Activated naive CD8-positive, alpha-beta T cell treated with anti-CD3 and anti-CD28 coated beads, Interleukin-2, amount 10 ng/mL, durations not matched to agents 7 days and 5 days (primary cell): ENCODE measurements at places on chromosomes 12 and 14. TPM values are rescaled to one million over a fixed set of nuclear protein-coding genes. Genes with fewer than 3 reads are reported as not detected.

DNA sequence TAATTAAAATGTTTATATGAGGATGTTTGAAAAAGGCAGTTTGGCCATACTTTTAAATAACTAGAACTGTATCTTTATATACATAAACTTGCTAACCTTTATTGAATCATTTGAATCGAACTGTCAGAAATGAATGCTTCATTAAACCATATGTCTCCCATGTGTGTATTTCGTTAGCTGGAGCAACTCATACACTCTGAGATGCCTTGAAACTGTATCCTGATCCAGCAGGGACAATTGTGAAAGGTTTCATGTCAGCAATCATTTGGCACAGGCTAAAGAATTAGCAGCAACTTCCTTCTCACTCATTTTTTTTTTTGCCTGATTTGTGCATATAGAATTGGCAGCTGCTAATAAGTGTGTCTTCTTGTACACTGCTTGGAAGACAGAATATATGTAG is 109.9 kb downstream of the NAV3 start:
- no peak for DNase-seq
- no peaks in the 10 kb centered on the region for H3K36me3 ChIP-seq
- H3K4me3 ChIP-seq = no peak overlapping the region
- H3K4me1 ChIP-seq = no peaks in the 10 kb centered on the region

GRCh38 chr12:5506295-5506694 is 74.4 kb downstream of the NTF3 start:
- DNase-seq = no peak
- peaks cover 3% of the 10 kb centered on the region for H3K27me3 ChIP-seq
- H3K4me3 ChIP-seq = no peak overlapping the region
- peaks cover 2% of the 10 kb centered on the region for H3K4me1 ChIP-seq
- H3K27ac ChIP-seq = no peak overlapping the region

SMIM41 gene
- not detected for total RNA-seq

DNA sequence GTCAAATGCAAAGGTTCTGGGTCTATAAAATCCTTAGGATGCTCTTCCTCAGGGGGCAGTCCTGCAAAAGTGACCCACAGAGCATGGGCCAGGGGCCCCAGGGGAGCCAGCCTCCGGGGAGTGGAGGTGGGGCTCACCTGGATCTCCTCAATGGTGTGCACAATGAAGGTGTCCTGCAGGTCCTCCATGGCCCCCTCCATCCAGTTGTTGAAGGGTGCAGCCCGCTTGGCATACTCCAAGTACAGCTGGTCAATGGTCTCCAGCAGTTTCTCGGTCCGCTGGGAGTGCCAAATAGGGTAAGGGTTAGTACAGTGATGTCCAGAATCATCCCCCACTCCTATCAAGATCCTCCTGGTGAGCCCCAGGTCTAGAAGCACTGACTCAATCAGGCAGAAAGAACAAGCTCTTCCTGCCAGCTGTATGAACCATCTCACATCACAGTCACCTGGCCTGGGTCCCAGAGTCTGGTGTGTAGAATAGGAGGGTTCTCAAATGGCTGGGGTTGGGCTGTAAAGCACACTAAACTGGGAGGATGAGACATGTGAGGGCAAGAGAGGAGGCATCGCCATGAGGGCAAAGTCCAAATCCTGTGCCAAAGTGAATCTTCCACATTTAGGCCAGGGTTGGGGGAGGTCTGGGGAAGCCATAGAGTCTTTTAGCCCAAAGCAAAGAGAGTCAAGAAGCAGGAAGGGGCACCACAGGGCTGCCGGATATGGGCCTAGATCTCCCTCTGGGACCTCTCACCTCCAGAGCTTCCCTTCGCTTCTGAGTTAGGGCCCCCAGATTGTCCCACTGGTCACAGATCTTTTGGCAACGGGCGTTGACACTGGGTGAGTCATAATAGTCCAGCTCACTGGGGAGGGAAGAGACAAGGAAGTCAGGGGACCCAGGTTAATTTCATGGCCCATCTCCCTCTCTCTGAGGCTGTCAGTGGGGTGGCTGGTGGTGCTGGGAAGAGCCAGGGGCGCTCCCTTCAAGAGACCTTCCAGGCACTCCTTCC is 91.5 kb upstream of the ZFP36L1 start:
- no peaks in the 10 kb centered on the region for H3K4me1 ChIP-seq
- peaks cover 9% of the 10 kb centered on the region for H3K36me3 ChIP-seq
- H3K4me3 ChIP-seq = no peak overlapping the region
- H3K27ac ChIP-seq = no peak overlapping the region

GRCh38 chr12:20778969-20779368 is 31.5 kb upstream of the SLCO1B3 start:
- no peak for DNase-seq
- H3K4me1 ChIP-seq = no peaks in the 10 kb centered on the region
- H3K27ac ChIP-seq = no peak overlapping the region

- DNase-seq = no peak
- H3K4me3 ChIP-seq = no peak overlapping the region
- peaks cover 10% of the 10 kb centered on the region for H3K36me3 ChIP-seq
- H3K27me3 ChIP-seq = no peaks in the 10 kb centered on the region
Measured at GRCh38 chr12:132121283-132121682, 22.8 kb downstream of the DDX51 start.

DNA sequence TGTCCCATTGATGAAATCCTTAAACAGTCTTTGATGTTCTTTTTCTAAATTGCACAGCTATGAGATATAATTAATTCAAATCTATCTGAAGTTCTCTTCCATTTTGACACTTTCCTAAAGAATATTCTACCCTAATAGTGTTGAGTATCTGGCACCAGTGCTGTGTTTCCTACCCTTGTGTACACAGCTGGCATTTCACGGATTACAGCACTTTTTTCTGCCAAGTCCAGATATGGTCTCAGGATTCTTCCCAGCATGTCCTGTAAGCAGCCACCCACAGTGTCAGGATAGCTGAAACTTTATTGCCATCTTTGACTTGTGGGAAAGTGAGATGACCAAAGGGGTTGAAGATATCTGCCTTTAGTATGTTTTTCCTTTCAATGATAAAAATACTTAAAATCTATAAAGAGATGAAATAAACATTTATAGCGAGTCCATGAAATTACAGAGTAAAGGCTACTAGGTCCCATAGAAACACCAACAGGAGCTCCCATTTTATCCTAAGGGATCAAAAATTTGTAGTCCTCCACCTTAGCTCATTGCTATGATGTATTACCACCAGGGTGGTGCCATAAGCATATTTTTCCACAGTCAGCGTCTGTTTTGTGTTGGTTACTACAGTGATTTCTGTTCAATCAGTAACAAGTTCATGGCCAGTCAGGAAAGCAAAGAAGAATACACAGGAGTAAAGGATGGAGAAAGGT is 96.7 kb downstream of the TRHDE start:
- no peak overlapping the region for H3K4me3 ChIP-seq
- no peaks in the 10 kb centered on the region for H3K36me3 ChIP-seq
- no peaks in the 10 kb centered on the region for H3K4me1 ChIP-seq
- no peak for DNase-seq
- no peaks in the 10 kb centered on the region for H3K27me3 ChIP-seq

GRCh38 chr14:50812856-50813543 is 18.0 kb downstream of the NIN start:
- H3K4me3 ChIP-seq = peak overlapping the region; percentile 81
- H3K27ac ChIP-seq = peak overlapping the region; percentile 90

GRCh38 chr12:53328043-53328435 is 6.6 kb upstream of the AAAS start:
- H3K27me3 ChIP-seq = peaks cover 32% of the 10 kb centered on the region
- DNase-seq = no peak
- peaks cover 10% of the 10 kb centered on the region for H3K4me1 ChIP-seq
- no peak overlapping the region for H3K27ac ChIP-seq
- no peak overlapping the region for H3K4me3 ChIP-seq

RPS6KA5 gene
- 45.3 TPM for total RNA-seq

KLRG1 gene
- total RNA-seq = 16.1 TPM

- H3K36me3 ChIP-seq = no peaks in the 10 kb centered on the region
- DNase-seq = no peak
- no peaks in the 10 kb centered on the region for H3K27me3 ChIP-seq
- no peak overlapping the region for H3K27ac ChIP-seq
- peaks cover 16% of the 10 kb centered on the region for H3K4me1 ChIP-seq
- no peak overlapping the region for H3K4me3 ChIP-seq
Measured at GRCh38 chr12:124499190-124499753, 68.1 kb downstream of the NCOR2 start.

DNA sequence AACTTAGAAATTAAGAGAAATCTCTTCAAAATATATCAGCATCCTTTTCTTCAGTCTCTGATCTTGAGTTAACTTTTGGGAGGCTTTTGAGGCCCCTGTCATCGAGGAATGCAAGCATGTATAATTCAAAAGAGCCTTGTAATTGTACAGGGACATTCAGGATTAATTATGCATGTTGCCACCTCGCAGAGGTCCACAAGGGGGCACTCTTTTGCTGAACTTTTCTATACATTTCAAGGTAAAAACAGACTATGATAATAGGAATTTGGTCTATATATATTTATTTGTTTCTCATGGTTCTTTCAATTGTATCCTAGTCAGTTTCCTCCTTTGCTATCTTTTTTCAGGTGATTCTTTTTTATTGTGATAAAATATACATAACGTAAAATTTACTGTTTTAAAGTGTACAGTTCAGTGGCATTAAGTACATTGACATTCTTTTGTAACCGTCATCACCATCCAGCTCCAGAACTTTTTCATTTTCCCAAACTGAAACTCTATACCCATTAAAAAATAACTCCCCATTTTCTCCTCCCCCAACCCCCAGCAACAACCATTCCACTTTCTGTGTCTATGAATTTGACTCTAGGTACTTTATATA is 47.0 kb upstream of the SLC2A13 start:
- no peak overlapping the region for H3K27ac ChIP-seq
- H3K4me1 ChIP-seq = no peaks in the 10 kb centered on the region
- H3K36me3 ChIP-seq = no peaks in the 10 kb centered on the region
- no peak overlapping the region for H3K4me3 ChIP-seq

- H3K4me3 ChIP-seq = no peak overlapping the region
- no peak overlapping the region for H3K27ac ChIP-seq
- H3K36me3 ChIP-seq = peaks cover 11% of the 10 kb centered on the region
Measured at GRCh38 chr12:106317406-106318082, 15.0 kb downstream of the TCP11L2 start.

TMPRSS12 gene
- not detected for total RNA-seq

- no peaks in the 10 kb centered on the region for H3K36me3 ChIP-seq
- H3K27ac ChIP-seq = no peak overlapping the region
- no peak for DNase-seq
- H3K27me3 ChIP-seq = peaks cover 12% of the 10 kb centered on the region
- no peaks in the 10 kb centered on the region for H3K4me1 ChIP-seq
- H3K4me3 ChIP-seq = no peak overlapping the region
Measured at GRCh38 chr12:48631071-48631470, 51.0 kb downstream of the KANSL2 start.

KLRC1 gene
- 7.8 TPM for total RNA-seq

- peaks cover 9% of the 10 kb centered on the region for H3K4me1 ChIP-seq
- peaks cover 11% of the 10 kb centered on the region for H3K27me3 ChIP-seq
- DNase-seq = no peak
- no peak overlapping the region for H3K27ac ChIP-seq
Measured at GRCh38 chr14:23153851-23154796, 29.3 kb downstream of the SLC7A8 start.

DNA sequence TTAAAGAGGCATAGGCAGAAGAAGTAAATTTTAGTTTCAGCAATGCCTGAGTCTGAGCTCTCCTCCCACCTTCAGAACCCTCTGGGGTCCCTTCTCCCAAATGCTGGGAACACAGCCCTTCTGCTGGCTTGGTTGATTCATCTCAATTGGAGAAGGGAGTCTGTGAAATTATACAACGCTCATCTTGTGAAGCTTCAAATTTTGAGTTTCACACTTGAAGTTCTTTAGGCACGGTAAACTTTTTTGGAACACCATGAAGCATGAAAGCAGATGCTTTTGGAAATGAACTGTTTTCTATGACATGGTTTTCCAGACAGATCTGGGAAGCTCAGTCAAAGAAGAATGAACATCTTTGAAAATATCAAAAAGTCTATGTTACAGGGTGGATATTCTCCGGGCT is 69.9 kb downstream of the TBK1 start:
- peaks cover 2% of the 10 kb centered on the region for H3K4me1 ChIP-seq
- DNase-seq = no peak

SERPINA6 gene
- not detected for total RNA-seq

PMCH gene
- not detected for total RNA-seq

NUBPL gene
- total RNA-seq = 5.8 TPM

NANOG gene
- total RNA-seq = not detected

DNA sequence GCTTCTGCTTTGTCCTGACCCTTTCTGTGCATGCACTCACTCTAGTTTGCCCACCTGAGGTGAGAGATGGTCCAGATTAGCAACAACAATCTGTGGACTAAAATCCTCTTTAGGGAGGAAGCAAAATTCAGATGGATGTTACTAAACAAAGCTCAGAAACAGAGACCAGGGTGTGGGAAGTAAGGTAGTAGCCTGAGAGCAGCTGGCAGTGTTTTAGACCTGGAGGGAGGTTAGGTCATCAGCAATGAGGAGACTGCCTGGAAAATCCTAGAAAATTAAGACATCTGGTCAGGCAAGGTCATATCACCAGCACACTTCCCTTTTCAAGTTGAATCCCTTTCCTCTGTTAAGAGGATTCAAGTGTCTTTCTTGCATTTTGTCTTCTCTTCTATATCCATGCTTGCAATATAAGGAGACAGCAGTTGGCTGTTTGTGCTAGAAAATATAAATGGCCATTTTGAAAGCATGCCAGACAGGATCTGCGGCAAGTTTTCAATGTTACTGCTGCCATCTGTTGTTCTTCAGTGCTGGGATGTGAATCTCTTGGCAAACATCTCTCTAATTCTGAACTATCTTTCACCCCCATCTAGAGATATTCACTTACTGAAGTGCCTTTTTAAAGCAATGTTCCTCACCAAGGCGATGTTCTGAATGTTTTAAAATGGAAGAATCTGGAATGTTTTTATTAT is 266.4 kb downstream of the NAV3 start:
- H3K27me3 ChIP-seq = no peaks in the 10 kb centered on the region
- H3K36me3 ChIP-seq = no peaks in the 10 kb centered on the region
- H3K27ac ChIP-seq = no peak overlapping the region
- no peak for DNase-seq
- no peaks in the 10 kb centered on the region for H3K4me1 ChIP-seq
- no peak overlapping the region for H3K4me3 ChIP-seq

DNA sequence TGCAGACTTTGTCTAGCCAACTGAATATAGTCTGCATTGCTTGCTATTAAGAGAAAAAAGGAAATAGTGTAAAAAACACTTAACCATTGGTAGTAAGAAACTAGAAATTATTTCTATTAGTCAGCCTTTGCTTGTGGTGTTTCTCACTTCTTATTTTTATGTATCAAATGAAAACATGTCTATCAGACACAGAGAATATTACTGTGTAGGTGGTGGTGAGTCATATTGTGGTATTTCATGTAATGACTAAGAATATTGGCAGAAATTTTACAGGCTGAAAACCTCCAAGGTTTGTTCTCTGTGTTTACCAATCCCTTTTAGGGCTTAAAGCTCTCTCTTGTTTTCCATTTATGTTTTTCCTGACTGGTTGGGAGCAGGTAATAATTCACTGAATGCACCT is 87.2 kb downstream of the DAAM1 start:
- no peaks in the 10 kb centered on the region for H3K27me3 ChIP-seq
- no peak for DNase-seq
- H3K4me3 ChIP-seq = no peak overlapping the region
